ENCODE measurements at places on chromosomes 11 and 22. TPM values are rescaled to one million over a fixed set of nuclear protein-coding genes. Genes with fewer than 3 reads are reported as not detected.
A peak's percentile ranks its signal among the peaks of the same experiment; 100 is the strongest.

The ART1 gene
- total RNA-seq = not detected

The PRODH gene
- 0.24 TPM for total RNA-seq

The HEPN1 gene
- not detected for total RNA-seq

The RANBP1 gene
- total RNA-seq = 459 TPM

The DGCR6L gene
- 46.8 TPM for total RNA-seq

The VWA5A gene
- total RNA-seq = 3.3 TPM

The PARVG gene
- 56.0 TPM for total RNA-seq

DNA sequence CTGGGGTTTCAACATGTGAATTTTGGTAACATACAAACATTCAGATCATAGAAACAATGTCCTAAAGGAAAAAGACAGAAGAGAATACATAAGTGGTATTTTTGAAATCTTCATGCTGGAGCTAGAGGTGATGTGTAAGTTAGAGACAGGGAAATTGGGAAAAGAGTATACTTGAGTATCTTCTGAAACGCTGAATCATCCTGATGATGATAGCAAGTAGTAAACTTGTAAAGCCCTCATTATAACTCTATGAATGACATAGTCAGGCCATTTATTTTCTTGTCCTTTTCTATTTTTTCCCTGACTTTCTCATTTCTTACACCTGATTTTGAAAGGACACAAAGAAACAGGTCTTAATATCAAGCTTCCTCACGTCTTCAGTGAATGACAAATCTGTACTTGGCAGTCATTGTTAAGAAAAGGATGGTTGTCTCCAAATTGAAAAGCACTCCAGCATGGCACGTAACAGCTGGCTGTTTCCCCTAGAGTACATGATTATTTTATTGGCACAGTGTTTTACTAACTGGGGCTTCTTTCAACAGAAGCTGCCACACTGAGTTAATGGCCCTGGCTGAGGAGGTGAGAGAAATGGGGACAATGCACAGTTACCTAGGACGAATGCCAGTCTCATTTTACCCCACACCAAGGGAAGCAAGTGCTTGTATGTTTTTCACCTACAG, 140.7 kb upstream of the CTSC start:
- DNase-seq = no peak

- DNase-seq = no peak
These were observed 66.4 kb downstream of the OTOG start for GRCh38 chr11:17613428-17613962.

- no peak for DNase-seq
These were observed 4.9 kb upstream of the TTLL1 start for GRCh38 chr22:43094085-43094484.

- DNase-seq = no peak
These were observed 3.1 kb downstream of the GAB2 start for GRCh38 chr11:78414321-78415051.

DNA sequence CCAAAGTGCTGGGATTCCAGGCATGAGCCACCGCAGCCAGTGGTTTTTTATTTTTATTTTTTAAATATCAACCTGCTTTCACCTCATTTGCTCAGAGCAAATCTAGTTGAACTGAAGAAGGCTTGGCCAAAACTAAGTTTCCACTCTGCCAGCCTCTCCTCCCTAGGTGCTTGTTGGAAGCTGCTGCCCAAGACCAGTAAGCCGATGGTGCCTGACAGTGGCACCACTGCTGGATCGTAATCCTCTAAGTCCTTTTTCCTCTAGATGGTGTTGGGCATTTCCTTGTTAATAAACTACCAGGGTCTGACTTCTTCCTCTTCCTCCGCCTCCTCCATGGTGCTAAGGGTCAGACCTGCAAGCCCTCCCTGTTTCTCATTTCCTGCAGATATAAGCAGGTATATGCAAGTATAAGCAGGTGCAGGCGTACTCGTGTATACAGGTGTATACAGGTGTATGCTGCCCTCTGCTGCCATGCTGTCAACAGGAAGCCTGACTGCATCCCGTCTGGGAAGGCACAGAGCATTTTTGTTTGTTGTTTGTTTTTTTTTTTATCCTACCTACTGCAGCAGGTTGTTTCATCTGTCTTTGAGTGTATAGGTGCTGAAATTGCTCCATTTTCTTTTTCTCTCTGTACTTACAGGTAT, 1.6 kb downstream of the NADSYN1 start:
- peak; percentile 63 for DNase-seq

DNA sequence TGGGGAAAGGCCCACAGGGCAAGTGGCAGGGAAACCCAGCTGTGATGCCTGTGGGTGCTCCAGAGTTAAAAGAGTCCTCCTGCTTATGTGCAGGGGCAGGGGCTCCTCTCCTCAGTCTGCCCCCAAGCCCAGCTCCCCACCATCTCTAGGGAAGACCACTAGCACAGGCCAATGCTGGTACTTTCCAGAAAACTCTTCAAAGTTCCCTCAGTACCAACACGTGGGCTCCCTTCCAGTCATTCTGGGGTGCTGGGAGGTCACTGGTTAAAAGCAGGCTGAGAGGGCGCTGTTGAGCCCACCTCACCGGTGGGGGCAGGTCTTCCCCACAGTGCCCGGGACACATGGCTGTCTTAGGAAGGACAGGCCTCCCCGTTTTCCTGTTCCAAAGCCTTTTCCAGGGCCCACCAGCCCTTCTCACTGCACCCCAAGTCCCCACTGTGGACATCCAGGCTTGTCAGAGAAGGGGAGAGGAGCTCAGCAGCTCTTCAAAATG, 154.6 kb downstream of the TRIM29 start:
- no peak for DNase-seq

- no peak for DNase-seq
These were observed 5.3 kb downstream of the KCNK7 start for GRCh38 chr11:65590240-65590738.

DNA sequence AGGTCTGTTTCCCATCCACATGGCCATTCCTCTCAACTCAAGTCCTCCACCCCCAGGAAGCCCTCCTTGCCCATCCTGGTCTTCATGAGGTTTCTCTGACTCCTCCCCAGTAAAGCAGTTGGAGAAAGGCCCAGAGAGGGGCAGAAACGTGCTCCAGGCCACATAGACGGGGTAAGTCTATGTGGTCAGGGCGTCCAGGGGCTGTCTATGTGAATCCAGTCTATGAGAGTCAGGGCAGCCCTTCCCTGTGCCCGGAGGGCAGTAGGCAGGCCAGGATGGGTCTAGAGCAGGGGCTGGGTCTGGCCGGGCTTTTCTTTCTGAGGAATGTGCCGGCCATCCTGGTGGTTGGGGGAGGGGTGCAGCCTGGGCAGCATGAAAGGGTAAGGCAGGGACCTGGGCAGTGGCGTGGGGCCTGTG, 11.7 kb downstream of the GUCD1 start:
- no peak for DNase-seq

GRCh38 chr11:16632295-16633200, 105.9 kb upstream of the C11orf58 start:
- no peak for DNase-seq

- peak; percentile 92 for DNase-seq
These were observed 46.4 kb downstream of the CD82 start for GRCh38 chr11:44611687-44612434.

- no peak for DNase-seq
These were observed 28.5 kb upstream of the CCDC34 start for GRCh38 chr11:27391331-27392015.

DNA sequence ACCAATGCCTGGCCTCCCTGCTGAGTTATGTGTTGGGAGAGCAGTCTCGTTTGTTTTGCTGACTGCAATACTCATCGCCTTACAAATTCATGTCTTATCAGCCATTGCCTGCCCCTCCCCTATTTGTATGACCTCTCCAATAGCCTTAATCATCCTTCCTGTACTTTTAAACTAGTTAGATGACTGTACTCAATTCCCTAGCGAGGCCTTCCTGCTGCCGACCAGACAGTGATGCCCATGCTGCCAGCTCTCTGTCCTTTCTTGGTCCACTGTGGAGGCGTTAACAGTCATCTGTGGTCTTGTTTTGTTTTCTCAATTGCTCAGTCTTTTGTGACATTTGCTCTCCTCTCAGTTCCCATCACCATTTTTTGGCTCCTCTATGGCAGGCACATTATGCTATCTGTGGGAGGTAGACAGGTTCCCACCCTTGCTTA, 20.3 kb upstream of the YPEL1 start:
- no peak for DNase-seq

GRCh38 chr11:59833602-59834001, 11.7 kb downstream of the CBLIF start:
- DNase-seq = no peak

DNA sequence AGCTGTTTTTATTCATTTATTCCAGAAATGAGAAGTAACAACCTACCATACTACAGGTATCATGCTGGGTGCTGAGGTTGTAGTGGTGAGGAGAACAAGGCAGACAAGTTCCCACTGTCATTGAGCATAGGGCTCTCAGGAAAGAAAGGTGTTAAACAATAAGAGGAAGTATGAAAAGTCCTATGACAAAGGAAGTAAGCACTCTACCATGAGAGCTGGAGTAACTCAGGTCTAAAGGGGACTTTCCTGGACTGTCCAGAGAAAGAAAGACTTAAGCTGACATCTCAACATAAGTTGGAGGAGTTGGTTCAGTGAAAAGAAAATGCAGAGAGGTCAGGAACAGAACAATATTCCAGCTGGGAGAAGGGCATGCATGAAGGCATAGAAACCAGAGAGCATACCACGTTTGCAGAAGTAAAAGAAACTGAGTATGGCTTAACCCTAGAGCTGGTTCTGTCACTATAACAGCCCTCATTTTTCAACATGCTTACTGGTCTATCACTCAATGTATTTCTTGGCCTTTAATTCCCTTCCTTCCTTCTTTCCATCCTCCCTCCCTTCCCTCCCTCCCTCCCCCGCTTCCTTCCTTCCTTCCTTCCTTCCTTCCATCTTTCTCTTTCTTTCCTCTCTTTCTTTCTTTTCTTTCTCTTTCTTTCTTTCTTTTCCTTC, 137.8 kb upstream of the BDNF start:
- DNase-seq = no peak

All from CD8-positive, alpha-beta memory T cell (primary cell).